NCI-H2029 (cell line): ENCODE measurements at places on chromosomes 12 and 14.

- peak; percentile 80 for DNase-seq
Observed at GRCh38 chr12:127165567-127166392, 1101.2 kb upstream of the TMEM132C start.

GRCh38 chr12:32895688-32896431 is 717 bp downstream of the PKP2 start:
- DNase-seq: no peak

GRCh38 chr14:70358631-70359030 is 852 bp downstream of the COX16 start:
- no peak for DNase-seq

DNA sequence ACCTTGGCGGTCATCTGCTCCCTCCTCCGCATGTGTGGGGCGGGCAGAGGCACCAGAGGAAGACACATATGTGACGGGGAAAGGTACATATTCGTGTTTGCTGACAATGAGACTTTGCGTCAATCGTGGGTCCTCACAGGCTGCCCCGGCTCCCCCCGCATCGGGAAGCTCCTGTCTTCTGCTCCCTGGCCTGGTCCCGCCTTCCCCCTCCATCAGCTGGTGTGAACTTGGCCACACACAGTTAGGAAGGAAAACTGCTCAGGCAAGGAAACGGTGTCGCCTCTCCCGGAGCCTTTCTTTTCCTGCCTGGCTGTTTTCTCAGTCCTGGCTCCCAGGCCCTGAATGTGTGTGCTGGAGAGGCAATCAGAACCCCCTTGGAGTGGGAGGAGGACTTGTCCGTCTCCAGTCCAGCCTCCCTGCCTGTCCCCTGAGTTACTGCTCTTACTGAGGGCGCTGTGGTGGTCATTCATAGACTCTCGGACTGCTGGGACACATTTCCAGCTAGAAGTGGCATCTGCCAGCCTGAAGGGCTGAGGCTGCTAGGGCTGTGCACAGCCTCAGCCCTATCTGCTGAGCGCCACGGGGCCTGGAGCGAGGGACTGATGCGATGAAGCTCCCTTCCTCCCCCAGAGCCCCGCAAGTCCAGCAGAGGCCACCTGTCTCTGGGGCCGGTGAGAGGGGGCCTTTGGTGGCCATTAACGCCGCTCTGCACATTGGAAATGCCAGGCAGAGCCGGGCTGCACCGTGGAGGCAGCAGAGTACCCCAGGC is 44.2 kb upstream of the TSPAN9 start:
- DNase-seq: no peak

DNA sequence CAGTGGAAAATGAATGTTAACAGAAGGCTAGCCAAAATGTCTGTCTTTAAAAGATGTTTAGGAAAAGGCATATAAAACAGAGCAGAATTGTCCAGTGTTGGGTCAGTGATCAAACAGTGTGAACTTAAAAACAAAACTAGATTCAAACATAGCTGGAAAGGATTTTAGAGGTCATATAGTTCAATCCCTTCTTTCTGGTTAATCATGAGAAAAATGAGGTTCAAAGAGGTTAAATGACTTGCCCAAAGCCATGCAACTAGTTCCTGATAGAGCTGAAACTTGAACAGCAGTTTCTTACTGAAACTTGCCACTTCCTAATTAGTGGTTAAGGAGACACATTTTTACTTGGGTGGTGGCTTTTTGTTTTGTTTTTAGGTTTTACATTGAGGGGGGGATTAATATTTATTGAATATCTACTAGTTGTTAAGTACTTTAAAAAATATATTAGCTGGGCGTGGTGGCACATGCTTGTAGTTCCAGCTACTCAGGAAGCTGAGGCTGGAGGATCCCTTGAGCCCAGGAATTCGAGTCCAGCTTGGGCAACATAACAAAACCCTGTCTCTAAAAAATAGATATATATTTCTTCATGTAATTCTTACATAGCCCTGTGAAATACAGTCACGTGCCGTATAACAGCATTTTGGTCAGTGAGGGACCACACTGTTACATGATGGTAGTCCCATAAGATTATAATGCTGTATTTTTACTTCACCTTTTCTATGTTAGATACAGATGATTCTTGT is 20.4 kb downstream of the ACVR1B start:
- DNase-seq: no peak

DNA sequence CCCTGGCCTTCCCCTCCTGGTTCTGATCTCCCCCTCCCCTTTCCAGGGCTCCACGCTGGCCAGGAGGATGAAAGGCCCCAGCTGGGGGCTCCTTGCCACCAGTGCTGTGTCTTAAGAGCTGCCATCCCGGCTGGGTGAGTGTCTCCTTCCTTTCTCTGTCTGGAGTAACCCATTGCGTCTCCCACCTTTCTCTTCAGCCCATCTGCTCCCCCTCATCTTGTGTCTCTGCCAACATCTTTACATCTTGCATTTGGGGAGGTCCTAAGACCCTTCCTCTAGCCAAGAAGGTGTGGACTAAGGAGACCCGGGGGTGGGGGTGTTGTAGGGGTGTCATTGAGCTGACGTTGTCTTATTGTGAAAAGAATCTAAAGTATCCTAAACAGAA is 505 bp downstream of the BCL2L2 start:
- DNase-seq: no peak

- DNase-seq: no peak
Observed at GRCh38 chr12:92546259-92546634, 156.5 kb upstream of the PLEKHG7 start.

DNA sequence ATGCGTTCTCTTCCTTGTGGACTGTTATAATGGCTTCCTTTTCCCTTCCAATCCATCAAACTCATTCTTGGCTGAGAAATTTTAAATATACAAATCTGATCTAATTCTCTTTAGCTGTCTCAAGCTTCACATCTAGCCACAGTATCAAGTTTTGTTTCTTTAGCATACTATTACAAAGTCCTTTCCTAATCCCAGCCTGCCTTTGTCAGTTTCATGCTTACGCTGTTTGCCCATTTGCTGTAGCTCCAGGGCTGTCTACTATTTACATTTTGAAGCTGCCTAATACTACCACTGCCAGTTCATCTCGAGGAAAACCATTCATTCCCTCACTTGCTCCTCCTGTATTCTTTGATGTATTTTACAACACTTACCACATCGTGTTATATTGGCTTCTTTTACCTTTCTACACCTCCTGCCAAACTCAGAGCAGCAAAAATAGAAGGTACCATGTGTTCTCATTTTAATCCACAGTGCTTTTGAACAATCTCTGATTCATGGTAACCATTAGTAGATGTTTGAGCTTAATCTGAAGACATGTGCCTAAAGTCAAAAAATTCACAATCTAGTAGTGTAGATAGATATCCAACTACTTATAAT is 42.9 kb downstream of the ARID4A start:
- DNase-seq: no peak
